ENCODE measurements at places on chromosomes 6 and 20. TPM values are rescaled to one million over a fixed set of nuclear protein-coding genes. Genes with fewer than 3 reads are reported as not detected.
A peak's percentile ranks its signal among the peaks of the same experiment; 100 is the strongest.

GRCh38 chr6:152529369-152529768 lies 107.8 kb downstream of the SYNE1 start:
- no peaks in the 10 kb centered on the region for H3K4me1 ChIP-seq
- no peaks in the 10 kb centered on the region for H3K36me3 ChIP-seq
- no peaks in the 10 kb centered on the region for H3K27me3 ChIP-seq
- H3K27ac ChIP-seq, result no peak overlapping the region
- no peak for DNase-seq

GRCh38 chr6:168345266-168345665 lies 25.7 kb upstream of the DACT2 start:
- no peaks in the 10 kb centered on the region for H3K27me3 ChIP-seq
- H3K4me1 ChIP-seq, result no peaks in the 10 kb centered on the region
- no peak overlapping the region for H3K4me3 ChIP-seq
- no peak for DNase-seq

DNA sequence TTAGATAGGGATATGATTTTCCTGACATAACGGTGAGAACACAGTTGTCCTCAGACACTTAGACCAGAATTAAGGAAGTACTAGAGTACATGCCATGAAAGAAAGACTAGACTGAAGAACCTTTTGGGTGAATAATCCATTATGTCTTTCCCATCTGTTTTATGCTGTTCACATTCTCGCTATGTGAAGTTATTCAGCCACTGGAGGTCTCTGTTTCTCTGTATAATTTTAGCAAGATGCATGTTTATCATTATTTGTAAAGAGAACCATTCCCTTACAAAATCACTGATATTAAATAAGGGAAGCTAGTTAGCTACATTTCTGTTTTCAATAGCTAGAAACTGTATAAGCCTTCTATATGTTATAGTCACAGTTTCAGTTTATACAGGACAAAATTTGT lies 391.9 kb downstream of the CD109 start:
- no peak overlapping the region for H3K4me3 ChIP-seq
- no peaks in the 10 kb centered on the region for H3K27me3 ChIP-seq
- no peak overlapping the region for H3K27ac ChIP-seq
- no peaks in the 10 kb centered on the region for H3K4me1 ChIP-seq

DNA sequence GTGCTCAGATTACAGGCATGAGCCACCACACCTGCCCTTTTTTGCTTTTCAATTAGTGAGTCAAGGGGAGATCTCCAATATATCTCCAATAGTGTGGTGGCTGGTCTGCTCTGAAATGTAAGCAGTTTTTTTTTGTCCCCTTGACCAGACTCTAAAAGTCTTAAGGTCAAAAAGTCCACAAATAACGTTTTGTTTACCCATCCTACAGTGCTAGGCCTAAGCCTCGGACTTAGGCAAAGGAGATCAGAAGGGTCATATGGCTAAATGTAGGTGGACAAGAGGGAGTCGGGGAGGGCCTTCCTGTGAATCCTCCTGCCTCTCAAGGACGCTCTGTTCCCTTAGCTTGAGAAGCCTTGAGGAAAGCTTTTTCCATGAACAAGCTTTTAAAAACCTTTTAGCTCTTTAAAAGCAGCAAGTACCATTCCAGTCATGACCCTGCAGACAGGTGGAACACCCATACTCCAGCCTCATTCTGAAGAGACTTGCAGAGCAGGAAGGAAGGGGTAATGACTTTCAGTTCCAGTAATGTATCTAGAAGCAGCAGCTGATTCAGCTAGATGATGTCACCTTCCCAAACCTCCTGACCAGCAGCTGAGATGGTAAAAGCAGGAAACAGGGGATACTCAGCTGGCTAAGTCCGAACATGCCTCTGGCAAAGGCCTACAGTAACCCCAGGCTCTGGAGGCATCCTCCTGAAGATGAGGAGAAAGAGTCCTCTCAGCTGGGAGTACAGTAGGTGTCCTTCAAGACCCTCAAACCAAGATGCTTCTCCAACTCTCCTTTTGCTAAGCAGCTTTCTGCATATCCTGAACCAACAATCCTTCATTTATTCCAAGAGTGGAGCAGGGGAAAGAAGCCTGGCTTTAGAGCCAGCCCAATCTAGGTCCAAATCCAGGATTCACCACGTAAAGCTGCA lies 23.6 kb downstream of the BCL2L1 start:
- H3K4me3 ChIP-seq, result no peak overlapping the region
- peak overlapping the region; percentile 17 for H3K27ac ChIP-seq
- H3K36me3 ChIP-seq, result peaks cover 7% of the 10 kb centered on the region

Gene KIAA0408
- total RNA-seq, result 9.0 TPM

Gene HLA-DQA1
- total RNA-seq, result 20.3 TPM

Gene POU5F1
- not detected for total RNA-seq

Gene CYP24A1
- 0.37 TPM for total RNA-seq

Gene SPATS1
- total RNA-seq, result not detected

Measured in CD8-positive, alpha-beta memory T cell (primary cell).